ENCODE measurements at places on chromosomes 6 and 20.

DNA sequence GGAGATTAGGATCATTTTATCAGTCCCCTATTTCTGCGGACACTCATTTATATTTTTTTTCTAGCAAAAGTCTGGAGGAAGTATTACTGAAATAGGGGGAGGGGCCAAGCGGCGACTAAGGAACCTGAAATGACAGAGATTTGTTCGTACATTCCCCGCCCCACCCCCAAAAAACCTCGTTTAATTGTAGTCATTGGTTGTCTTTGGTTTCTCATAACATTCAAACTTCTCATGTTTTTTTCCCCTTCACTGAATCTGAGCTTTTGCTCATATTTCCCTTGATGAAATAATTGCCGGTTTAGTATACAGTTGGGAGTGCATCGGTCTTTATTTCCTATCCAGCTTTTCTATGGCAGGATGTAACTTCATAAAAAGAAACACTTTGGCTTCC is 768 bp upstream of the FYN start:
- no peak for ATAC-seq

- no peak for ATAC-seq
Observed at GRCh38 chr6:18326001-18326400, 61.1 kb upstream of the RNF144B start.

DNA sequence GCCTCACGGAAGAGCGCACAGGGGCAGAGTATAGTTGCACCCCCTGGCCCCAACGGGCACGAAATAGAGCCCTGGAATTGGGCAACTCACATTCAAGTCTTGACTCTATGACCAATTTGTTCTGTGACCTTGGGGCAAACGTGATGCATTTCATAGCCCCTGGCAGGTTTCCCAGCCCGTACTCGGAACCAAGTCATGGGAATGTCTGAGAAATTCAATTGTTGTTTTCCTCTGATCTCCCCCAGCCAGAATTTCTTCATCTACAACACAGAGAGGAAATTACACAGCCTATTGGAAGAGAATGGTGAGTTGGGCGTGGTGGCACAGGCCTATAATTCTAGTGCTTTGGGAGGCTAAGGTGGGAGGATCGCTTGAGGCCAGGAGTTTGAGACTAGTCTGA is 322.3 kb upstream of the SULF2 start:
- ATAC-seq = no peak

- ATAC-seq = no peak
Observed at GRCh38 chr6:14354919-14355572, 237.5 kb downstream of the CD83 start.

DNA sequence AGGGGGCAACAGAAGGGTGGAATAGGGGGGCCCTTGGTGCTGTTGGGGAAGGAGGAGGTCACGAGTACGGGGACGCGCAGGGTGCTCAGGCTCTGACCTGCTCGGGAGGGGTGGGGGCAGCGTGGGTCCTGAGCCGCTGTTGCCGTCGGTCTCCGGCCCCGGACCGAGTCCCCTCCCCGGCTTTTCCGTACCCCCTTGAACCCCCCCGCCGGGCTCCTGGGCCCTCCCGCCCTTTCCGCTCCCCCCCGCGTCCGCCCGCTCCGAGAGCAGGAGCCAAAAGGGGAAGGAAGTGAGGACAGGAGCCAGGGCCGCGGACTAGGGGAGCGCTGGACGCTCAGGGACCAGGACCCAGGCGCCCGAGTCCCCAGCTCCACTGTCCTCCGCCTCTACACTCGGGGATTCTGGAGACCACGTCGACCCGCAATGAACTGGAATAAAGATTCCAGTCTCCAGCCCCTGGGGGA is at the start of gene RGL2:
RGL2 (minus strand) TSS at position 170 of the 464 bp plus-strand sequence. CDS start 332 bp downstream, outside the sequence.
- peak; percentile 67 for ATAC-seq

DNA sequence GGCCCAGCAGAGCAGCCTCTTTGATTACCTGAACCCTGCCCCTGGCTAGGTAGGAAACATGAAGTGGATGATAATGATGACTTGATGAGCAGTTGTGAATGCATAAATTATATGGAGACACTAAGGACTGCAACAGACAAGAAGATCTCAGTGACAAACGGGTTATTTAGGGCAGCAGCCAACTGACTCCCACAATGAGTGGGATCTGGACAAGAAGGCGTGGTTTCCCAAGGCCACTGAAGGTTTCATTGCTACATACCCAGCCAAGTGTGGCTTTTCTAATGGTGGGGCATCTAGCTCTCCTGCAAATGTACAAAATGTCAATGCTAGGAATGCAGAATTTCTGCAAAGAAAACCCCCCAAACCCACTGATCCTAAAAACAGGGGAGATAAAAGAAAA is 29.4 kb downstream of the RING1 start:
- no peak for ATAC-seq

GRCh38 chr6:77089776-77090175 is 373.5 kb downstream of the HTR1B start:
- ATAC-seq = no peak

DNA sequence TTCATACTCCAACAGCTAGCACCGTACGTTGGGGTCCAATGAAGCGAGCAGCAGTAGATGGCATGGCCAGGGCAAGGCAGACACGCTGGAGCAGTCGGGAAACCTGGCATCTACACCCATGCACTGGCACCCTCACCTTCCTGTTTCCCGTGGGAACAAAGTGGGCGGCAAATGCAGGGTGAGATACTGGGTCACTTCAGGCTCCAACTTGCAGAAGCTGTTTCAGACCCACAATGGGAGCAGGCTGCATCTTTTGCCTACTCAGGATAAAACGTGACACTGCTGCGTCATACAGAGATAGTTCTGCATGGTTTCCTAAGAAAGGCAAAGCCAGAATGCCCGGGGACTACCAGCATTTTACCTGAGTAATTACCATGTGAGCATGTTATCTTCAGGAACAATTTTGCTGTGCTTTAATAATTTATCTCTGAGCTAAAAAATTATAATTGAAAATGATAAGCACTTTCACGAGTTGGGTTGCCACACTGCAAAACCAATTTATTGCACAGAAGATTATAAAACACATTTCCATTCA is 10.9 kb upstream of the CD93 start:
- ATAC-seq = no peak

- ATAC-seq = no peak
Observed at GRCh38 chr6:47701363-47701762, 3.0 kb downstream of the ADGRF4 start.

- no peak for ATAC-seq
Observed at GRCh38 chr6:4327841-4328240, 192.5 kb upstream of the ECI2 start.

- no peak for ATAC-seq
Observed at GRCh38 chr20:43508106-43508505, 609 bp downstream of the L3MBTL1 start.

DNA sequence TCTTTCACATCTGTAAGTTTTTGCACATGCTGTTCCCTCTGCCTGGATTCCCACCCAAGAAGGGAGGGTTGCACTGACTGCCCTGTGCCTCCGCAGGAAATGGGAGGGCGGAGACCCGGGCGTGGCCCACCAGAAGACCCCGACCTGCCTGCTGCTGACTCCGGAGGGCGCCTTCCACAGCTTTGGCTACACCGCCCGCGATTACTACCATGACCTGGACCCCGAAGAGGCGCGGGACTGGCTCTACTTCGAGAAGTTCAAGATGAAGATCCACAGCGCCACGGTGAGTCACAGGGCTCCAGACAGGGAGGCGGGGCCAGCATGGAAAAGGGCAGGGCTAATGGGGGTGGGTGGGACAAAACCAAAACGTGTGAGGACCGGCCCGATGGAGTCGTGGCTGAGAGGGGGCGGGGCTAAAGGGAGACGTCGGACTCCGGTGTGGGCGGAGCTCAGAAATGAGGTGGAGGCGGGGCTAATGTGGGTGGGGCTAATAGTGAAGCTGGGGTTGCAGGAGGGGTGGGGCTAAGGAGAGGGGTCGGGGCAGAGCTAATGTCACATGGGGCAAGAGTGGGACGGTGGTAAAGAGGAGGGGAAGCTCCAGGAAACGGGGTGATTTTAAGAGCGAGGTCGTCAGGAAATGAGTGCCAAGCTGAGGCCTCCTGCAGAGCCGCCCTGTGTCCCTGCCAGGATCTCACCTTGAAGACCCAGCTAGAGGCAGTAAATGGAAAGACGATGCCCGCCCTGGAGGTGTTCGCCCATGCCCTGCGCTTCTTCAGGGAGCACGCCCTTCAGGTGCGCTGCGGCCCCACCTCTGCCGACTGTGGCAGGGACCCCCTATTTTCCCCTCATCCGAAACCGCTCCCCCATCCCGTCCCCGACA is 12.6 kb downstream of the HSPA12B start:
- ATAC-seq = peak; percentile 59

- peak; percentile 72 for ATAC-seq
Observed at GRCh38 chr6:139135578-139136545, 982 bp downstream of the HECA start.

DNA sequence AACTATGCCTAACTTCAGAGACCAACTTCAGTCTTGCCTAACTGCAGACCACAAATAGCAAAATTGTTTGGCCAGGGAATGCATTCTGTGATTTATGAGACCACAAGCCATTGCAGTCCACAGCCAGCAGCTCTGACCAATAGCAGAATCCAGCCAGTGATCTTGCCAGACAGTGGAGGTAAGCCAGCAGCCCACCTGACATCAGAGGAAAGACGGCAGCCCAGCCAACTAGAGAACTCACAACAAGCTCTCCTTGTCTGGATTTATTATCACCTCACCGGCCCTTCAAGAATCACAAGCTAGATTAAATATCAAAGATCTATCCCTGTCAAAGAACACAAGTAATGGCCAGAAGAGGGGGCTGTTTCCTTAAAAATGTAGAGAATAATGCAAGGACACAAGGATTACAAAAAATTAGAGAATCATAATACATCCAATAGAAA is 66.5 kb upstream of the SLC35F1 start:
- no peak for ATAC-seq

GRCh38 chr20:10078403-10078802 is 43.6 kb downstream of the ANKEF1 start:
- ATAC-seq = no peak

DNA sequence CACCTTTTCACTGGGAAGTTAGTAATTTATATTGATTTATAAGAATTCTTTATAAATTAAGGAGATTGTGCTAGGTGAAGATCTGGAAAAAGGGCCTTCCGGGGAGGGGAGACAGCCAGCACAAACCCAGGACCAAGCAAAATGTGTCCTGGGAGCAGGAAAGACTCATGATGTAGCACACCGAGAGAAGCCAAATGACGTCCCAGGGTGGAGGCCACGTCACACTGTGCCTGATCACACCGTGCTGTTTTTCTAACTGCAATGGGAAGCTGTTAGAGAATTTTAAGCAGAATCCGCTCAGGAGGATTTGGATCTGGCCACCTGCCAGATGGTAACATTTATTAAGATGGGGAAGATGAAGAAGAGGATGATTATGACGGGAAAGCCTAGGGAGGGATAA is 72.7 kb upstream of the AKAP12 start:
- ATAC-seq = no peak

- no peak for ATAC-seq
Observed at GRCh38 chr6:27599859-27600532, 127.1 kb upstream of the ZNF184 start.

DNA sequence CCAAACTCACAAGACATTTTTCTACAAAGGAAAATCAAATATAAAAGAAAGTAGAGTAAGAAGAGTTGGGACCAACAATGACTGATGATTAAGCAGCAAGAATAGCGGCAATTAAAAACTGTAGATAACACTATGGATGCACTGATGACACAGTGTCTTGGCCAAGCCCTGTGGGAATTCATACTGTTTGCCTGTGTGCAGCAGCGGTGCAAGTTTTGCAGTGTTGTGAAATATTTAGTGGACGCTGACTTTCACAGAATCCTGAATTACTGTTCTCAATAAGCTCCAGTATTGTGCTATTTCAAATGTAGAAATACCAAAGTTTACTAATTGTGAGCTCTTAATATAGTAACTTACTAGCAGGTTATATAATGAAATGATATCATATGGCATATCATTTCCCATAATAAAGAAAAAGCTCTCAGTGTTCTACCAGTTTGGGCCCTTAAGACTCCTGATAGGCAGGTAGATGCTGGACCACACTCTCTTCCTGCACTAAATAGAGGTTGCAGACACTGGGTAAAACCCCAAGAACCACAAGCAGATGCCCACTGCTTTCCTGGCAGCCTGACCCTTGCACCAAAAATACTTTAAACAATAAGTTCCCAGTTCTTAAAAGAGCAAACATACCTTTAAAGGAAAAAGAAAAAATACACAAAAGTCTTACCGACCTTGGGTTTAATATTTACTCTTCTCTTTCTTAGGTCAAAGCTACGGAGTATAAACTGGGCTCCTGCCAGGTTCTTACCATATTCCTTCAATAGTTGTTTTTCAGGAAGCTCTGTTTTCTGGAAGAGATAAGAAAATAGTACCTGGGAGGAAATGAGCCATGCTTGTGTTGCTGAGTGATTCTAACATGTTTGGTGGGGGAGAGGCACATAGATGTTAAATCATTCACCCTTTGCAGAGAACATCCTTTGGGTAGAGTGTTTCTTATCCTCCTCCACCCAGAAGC is 41.6 kb downstream of the ANKEF1 start:
- no peak for ATAC-seq

DNA sequence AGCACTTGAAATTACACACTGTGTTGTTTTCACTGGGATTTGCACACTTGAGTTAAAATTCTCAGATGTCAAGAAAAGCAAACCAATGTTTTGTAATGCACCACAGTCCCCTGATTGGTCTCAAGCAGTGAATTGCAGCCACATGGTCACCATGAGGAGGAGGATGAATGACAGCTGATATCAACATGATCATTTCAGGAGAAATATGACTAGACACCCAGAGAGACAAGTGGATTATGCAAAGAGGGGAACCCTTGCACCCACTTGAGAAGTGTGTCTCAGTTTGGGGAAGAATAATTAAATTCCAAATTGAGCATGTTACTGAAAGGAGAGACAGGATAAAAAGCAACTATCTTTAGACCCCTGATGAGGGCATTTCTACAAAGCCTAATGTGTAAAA is 69.3 kb downstream of the UST start:
- no peak for ATAC-seq

All from stimulated activated memory B cell treated with anti-CD40 and anti-IgM and Interleukin-4, amounts not matched to agents 10 μg/mL and 1 μg/mL and 100 μg/mL, for 72 hours (primary cell).